ENCODE measurements at places on chromosomes 7 and 10.

- no peak for DNase-seq
Observed at GRCh38 chr7:516606-517456, 2.8 kb downstream of the PDGFA start.

DNA sequence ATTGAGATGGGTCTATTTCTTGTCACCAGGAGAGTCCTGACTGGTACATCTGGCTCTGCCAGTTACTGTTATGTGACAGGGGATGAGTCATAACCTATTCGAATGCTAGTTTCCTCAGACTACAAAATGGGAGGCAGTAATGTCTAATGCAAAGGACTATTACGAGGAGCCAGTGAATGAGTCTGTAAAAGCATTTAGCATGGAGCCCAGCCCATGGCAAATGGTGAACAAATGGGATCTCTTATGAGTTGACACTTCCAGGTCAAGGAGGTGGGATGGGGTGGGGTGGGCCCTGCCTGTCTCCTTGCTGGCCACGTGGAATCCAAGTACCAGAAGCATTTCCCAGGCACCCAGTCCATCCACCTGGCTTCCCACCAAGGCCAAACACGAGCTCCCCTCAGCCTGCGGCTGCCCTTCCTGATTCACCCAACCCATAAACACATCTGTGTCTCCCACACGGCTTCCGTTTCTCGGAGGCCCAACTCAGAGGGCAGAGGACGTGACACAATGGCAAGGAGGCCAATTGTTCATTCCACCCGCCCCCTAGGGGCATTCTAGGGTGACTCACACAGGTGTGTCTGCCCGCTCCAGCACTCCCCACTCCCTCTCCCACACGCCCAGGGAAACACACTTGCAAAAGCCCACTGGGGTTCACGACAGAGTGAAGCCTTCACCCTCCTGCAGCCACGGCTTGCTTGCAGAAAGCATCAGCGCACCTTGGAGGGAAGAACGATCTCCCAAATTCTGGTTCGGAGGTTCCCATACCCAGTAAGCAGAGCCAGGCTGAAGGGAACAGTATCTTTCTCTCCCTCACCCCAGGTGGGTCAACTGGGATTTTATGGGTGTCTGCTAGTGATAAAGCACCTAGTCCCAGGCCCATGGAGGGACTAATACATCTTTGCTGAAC lies 109.8 kb downstream of the SH3PXD2A start:
- DNase-seq: no peak

DNA sequence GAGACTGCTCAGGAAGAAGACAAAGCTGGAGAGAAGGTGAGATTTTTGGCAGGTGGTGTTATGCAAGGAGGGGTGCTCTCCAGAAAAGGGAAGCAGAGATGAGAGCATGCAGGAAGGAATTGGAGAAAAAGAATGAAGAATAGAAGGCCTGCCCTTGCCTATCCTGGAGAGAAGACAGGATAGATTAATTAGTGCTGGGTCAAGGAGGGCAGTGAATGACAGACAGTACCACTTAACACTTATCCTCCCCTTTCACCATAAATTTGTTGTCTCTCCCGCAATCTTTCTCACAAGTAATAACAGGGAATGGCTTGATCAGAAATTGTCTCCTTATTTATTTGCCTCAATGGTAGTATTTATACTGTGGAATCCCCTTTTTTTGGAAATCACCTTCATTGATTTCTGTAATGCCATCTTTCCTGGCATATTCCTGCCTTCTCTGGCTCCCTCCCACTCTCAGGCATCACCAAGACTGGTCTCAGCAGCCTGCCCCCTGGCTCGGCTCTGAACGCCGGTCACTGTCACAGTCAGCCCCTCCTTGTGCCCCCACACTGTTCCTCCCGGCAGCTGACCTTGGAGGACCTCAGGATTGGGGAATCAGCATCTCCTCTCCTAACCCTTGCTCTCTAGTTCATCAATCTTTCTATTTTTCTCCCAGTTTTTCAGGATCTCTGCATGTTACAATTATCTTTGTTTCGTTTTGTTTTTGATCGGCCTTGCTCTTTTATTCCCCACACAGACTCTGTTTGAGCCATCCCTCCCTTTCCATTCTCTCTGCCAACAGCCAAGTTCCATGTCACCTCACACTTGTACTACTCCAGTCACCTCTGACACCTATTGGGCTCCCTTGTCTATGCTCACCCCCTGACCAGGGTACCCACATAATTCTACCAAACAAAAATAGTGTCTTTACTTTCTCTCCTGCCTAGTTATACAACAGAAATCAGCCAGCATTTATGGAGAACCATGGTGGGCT lies 294.2 kb downstream of the PLXDC2 start:
- no peak for DNase-seq

DNA sequence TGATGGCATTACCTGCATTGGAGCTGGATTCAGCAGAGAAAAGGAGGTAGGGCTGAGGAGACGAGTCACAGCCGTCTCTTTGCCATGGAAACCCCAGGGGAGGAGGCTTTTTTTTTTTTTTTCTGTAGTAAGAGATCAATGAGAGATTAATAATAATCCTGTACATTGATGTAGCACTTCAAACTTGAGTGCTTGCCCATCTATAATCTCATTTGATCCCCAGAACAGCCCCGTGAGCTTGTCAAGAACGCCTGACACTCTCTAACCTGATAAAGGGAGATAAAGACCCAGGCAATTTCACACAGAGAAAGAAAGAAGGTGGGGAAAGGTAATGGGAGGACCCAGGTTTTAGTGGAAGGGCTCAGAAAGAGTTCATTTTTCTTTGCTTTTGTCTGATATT lies 195.2 kb upstream of the FOXK1 start:
- no peak for DNase-seq

- DNase-seq: no peak
Observed at GRCh38 chr10:30445711-30446110, 11.7 kb downstream of the MAP3K8 start.

DNA sequence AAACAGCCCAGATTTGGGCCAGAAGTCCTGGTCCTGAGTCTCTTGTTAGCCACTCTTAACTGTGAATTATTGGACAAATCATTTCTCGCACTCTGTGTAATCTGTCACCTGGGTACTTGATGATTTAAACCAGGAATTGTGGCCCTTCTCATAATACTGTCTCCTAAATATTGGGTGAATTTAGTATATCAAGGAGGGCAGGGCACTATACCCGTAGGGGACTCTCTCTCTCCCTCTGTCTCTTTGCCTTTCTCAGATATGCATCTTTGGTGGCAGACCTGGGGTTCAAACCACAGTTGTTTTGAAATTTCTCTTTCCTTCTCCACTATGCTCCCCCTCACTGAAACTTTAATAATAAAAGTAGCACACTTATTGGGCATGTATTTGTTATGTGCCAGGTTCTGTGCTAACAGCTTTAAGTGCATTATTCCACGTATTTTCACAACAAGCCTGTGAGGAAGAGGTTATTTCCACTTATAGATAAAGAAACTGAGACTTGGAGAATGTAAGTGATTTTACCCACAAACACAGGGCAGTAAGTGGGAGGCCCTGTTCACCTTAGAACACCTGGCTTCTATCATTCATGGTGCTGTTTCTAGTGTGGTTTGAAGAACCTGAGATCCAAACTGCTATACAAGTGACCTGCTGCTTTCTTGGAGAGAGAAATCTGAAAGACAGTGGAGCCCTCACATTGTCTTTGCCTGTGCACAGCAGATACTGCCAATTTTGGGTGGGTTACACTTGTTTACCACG lies 11.8 kb downstream of the FAS start:
- DNase-seq: no peak

DNA sequence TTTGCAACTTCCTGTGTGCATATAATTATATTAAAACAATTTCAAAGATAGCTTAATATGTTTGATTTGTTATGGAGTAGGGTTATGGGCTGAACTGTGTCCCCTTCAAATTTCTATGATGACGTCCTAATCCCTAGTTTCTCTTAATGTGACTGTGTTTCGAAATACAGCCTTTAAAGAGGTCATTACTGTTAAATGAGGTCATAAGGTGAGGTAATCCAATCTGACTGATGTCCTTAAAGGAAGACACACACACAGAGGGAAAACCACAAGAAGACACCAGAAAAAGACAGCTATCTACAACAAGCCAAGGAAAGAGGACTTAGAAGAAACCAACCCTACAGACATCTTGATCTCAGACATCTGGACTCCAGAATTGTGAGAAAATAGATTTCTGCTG lies 407.4 kb downstream of the MAGI2 start:
- no peak for DNase-seq

- DNase-seq: no peak
Observed at GRCh38 chr10:18214691-18215563, 74.7 kb downstream of the CACNB2 start.

- DNase-seq: no peak
Observed at GRCh38 chr10:19629567-19629966, 186.7 kb upstream of the PLXDC2 start.

GRCh38 chr7:42372479-42372878 lies 135.5 kb upstream of the GLI3 start:
- DNase-seq: no peak

DNA sequence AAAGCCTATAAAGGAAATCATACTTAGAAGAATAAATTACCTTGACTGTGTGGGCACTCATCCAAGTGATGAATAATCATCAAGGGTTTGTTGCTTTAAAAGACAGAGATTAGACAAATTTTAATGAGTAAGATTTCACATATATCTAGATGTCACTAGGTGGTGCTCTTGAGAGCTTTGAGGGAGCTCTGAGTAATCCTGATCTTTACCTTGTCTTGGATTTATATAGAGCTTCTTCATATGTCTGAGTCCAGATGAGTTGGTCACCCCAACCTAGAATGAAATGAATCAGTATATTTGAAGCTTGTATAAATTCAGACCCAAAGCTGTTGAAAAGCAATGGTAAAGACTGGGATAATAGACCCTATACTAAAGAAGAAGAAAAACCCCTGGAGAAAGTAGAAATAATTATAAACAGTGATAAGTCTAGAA lies 3.7 kb downstream of the AGR2 start:
- no peak for DNase-seq

GRCh38 chr7:46558482-46559193 lies 637.6 kb upstream of the IGFBP3 start:
- DNase-seq: no peak

DNA sequence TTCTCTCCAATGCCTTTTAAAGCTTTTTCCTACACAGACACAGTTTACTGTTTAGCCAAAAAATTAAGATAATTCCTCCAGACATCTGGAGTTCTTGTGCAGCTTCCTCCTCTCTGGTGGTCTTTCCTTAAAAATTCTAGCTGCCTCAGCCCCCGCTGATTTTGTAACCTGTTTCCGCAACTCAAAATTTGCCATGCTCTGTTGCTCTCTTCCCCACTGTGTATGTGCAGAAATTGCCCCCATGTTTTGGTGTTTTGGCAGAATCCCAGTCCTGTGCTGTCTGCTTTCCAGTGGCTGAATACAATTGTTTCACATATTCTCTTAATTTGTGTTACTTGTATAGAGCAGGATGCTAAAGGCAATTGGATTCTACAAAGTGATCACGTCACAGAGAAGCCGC lies 151.7 kb upstream of the PRSS1 start:
- no peak for DNase-seq

DNA sequence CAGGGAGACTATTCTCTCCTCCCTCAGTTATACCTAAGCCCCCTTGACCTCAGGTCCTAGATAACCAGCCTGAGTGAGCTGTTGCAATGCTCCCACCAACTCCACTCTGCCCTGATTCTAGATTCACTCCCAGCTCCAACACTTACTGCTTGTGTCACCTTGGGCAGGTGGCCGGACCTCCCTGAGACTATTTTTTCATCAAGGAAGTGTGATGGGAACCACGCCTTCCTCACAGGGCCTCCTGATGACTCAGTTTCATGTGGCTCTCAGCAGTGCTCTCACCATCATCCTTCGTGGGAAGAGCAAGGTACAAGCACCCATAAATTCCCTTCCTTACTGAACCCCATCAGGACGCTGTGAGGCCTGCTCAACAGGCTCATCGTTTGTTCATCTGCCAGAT lies 925.8 kb upstream of the ZNF722 start:
- DNase-seq: no peak

- no peak for DNase-seq
Observed at GRCh38 chr10:86388119-86388704, 21.6 kb upstream of the GRID1 start.

DNA sequence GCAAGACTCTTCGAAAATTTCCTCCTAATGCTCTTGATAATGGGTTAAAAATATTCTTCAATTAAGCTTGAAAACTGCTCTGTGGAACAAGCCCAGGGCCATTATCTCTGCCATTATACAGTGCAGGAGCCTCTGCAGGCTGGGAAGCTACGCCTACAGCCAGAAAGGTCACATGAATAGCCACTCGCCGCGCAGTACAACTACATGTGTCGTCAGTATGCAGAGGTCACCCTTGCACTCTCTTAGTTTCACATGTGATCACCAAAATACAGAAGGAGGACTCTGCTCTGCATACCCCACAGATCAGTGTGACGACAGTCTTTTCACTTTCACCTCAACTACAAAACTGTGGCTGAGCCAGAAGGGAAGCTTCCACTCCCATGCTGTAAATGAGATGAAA lies 141.8 kb upstream of the C1QL3 start:
- no peak for DNase-seq

GRCh38 chr7:44955733-44956132 lies 23.1 kb downstream of the MYO1G start:
- DNase-seq: no peak

DNA sequence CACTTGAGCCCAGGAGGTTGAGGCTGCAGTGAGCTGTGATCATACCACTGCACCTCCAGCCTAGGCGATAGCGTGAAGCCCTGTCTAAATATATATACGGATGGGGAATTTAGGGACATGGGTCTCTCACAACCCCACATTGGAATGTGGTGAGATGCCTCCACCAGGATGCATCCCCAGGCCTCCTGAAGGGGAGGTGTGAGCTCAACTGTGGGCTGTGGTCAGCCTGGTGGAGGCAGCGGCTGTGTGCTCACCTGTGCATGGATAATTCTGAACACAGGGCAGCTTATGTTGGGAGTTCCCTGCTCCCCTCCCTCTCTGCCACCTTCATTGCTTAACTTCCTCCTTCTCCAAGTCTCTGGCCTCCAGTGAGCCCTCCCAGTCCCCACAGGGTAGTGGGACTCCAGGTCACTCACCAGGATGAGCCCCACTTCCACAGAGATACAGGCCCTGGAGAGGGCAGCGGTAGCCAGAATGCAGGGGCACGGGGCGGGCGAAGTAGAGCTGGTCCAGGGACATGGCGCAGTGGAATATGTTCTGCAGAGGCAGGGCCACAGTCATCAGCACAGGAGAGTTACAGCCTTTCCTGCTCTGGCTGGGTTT lies 30.4 kb downstream of the PYROXD2 start:
- no peak for DNase-seq

- DNase-seq: no peak
Observed at GRCh38 chr10:118562851-118563250, 32.6 kb downstream of the PRLHR start.

DNA sequence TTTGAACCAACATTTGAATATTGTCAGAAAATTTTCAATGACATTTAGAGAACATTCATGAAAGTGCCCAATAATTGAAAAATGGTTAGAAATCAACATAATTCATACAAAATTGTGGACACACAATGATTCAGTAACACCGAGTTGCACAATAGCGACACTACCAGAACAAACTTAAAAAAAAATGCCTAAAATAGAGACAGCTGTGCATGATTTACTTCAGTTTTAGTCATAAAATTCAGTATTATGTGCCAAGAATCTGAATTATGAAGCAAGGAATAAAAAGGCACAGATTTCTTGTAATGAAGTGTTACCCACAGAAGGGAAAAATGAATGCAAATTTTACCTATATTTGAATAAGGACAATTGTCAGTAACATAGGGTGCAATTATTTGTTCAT lies 396.0 kb downstream of the SEMA3D start:
- DNase-seq: no peak
